ENCODE measurements at places on chromosomes 7 and 10.

DNA sequence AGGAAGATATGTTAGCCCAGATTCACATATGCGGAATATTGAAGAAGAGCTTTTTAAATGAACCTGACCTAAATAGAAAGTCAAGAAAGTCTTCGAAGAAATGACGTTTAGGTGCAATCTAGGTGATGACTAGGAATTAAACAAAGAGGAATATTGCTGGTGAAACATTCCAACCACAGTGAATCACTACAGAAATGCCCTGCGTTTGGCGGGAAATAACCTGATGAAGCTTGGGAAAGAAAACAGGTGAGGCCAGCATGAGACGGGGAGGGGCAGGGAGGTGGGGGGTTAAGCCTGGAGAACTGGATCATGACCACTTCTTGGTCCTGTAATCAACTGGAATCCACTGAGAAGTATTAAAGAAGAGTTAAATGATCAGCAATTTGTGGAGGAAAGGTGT is 299.4 kb upstream of the VSTM2A start:
- DNase-seq, result no peak

DNA sequence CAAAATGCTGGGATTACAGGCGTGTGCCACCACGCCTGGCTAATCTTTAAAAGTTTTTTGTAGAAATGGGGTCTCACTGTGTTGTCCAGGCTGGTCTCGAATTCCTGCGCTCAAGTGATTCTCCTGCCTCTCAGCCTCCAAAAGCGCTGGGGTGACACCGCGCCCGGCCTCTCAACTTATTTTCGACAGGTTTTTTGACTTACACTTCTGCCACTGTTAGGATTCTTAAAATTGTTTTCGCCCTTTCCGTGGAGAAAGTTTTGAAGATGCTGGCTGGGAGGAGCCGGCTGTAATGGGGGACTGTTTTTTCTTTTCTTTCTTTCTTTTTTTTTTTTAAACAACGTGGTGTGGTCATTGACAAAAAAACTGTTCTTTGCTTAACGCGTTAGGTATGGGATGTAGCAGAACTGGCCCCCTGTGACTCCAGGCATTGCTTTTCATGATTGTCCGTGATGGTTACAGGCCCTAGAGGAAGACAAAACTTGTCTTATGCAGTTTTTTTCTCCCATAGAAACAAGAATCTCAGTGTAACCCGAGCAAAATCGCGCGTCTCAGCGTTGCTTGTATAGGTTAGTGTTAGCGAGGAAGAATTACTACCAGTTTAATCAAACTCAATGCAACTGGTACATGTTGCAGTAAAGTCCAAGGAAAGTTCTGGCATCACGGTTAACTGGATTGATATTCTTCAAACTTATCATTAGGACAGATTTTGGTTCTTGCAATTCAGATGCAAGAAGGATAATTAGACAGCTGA is 72.2 kb downstream of the DAGLB start:
- peak; percentile 7 for DNase-seq

- DNase-seq, result no peak
Measured at GRCh38 chr10:47181052-47181849, 118.7 kb upstream of the GDF10 start.

GRCh38 chr7:4051696-4052095 is 630.4 kb upstream of the FOXK1 start:
- DNase-seq, result no peak

DNA sequence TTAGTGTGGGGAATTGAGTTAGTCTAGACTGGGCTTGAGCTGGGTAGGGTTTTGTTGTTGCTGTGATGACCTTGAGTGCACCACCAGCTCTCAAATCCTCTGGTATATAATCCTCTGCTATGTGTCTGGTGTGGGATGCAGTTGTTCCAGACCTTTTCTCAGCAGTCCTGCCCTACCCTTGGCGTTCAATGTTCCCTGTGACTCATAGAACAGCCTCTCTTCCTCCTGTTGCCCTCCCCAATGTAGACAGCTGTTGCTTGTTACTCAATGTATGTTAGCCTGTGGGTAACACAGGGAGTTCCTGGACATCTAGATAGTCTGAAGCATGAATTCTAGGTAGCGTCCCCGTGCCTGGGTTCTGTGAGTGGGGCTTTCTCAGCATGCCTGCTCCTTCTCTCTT is 19.8 kb downstream of the ACBD7 start:
- DNase-seq, result no peak

GRCh38 chr7:11427686-11428273 is 404.2 kb downstream of the THSD7A start:
- no peak for DNase-seq

DNA sequence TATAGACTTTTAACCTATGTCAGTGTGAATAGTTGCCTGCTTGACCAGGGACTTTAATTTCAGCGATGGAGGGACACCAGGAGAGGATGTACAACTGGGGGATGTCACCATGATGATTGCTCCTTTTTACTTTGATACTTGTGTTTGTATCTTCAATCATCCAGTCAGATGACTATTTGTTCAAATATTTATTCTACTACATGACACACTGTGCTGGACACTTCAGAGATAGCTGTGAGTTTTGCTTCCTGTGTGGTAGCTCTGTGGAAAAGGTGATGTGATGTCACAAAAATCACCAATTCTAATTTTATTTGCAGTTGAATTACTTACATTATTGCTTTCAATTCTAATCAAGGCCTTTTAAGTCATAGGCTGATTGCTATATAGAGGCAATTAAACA is 62.7 kb upstream of the CREB5 start:
- DNase-seq, result no peak

DNA sequence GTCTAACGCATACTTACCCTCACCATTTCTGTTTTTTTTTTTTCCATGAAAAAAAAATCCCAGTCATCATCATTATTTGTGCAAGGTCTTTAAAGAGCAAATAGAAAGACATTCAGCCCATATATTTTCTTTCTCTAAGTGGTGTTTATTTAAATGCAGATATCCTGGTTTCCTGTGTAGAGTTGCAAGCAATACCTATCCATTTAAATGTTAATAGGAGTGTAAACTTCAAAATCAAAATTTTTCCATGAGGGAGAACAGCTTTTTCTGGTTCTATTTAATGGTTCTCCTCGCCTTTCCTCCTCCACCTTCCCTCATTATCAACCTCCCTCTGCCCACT is 120.1 kb upstream of the AGK start:
- DNase-seq, result no peak

DNA sequence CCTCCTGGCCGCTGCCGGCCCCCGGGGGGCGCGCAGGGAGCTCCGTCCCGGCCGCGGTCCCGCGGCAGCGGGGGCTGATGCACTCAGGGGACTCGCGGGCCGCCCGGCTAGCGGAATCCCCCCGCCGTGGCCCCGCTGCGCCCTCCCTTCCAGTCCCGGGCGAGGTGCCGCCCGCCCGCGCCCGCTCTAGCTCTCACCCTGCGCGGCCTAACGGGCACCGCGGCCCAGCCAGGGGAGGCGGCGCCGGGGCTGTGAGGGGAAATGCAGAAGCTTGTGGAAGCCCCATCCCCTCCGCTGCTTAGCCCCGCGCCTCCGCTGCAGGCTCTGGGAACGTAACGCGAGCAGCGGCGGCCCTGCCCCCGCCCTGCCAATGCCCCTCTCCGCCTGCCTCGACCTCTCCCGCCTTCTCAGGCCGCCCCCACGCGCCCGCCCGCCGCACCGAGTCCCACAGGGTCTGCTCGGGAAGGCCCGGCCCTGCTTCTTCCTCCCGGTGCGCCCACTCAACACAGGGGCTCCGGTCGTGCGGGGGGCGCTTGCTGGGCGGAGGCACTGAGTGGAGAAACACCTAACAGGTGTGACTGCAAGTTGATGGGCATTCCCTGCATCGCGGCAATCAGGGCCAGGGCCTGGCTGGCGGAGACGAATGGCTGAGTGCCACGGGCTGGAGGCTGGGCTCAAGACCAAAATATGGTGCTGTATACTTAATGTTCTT is 384 bp upstream of the TMEM229A start:
- no peak for DNase-seq

- DNase-seq, result peak; percentile 27
Measured at GRCh38 chr10:5812283-5813090, 747 bp downstream of the GDI2 start.

DNA sequence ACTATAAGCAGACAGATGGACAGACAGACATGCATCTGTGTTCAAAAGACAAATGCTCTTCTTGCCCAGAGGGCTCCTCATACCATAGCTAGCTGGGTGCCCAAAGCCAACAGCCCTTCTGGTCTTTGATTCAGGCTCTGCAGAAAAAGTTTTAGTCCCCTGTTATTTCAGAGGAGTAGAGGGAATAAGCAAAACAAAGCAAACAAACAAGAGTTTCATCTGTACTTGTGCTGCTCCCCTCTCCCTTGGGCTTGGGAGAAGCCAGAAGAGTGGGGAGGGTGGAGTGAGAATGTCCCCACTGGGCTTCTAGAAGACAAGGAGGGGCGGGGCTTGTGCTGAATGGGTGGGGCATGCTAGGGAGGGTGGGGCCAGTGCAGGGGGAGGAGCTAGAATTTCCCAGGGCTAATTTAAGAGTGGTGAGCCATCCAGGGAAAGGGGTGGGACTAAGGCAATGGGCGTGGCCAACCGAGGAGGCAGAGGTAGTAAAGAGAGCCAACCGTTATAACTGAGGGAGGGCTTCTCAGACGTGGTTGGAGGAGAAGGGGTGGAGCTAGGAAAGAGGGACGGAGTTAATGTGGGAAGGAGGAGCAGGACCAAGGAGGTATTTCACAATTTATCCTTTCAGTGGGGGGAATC is 101.2 kb upstream of the MGMT start:
- DNase-seq, result no peak

DNA sequence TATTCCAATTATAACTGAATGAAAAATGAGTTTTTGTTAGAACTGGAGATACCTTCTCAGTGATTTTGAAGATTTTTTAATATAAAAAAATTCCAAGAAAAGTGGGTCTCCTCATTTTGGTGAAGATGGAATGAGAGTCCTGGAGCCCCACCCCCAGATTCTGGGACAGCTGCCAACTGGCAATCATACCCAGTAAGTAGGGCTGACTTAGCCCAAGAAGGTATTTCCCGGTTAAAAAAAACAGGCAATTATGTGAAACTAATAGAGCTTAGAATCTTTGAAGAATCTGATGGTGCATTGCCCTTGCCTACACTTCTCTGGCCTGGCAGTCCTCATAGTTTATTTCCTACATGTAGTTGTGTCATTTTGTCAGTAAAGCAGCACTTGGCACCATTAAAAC is 52.8 kb upstream of the VWDE start:
- no peak for DNase-seq

DNA sequence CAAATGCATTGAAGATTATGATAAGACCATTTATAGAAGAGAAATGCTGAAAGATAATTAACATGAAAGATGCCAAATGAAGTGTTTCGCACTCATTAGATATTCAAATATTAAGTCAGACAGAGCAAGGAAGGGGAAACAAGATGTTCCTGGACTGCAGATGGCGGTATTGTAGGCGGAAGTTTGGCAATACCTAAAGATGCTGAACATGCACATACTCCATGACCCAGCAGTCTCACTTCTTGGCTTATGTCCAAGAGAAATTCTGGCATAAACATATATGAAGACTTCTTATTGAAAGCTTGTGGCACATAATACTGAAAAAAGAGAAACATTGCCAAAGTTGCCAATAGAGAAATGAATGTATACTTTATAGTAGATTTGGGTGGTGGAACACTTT is 325.4 kb upstream of the SEMA3C start:
- DNase-seq, result no peak

DNA sequence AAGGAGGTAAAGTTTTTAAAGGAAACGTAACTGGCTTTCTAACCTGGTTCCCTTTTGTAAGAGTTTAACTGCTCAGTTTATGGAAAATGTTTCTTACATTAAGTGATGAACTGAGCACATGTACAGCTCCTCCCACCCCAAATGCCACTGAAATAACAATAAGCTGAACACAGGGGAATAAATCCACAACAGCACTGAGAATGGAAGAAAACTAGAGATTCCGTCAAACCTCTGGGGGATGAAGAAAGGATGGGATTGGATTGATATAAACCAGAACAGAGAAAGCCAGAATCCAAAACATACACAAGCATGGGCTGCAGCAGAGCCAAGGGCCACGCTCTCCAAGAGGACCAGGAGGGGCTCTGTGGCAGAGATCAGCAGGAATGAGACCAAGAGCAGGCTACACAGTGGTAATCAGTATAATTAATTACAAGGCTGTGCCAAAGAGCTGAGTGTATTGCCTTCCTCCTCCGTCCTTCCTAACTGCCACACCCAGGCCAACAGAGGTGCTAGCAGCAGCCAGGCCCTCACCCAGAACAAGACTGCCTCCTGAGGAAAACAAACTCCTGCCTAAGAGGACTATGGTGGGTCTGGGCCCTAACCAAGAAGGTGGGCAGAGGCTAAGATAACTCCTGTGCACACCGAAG is 73.9 kb downstream of the KIAA1549 start:
- DNase-seq, result no peak

DNA sequence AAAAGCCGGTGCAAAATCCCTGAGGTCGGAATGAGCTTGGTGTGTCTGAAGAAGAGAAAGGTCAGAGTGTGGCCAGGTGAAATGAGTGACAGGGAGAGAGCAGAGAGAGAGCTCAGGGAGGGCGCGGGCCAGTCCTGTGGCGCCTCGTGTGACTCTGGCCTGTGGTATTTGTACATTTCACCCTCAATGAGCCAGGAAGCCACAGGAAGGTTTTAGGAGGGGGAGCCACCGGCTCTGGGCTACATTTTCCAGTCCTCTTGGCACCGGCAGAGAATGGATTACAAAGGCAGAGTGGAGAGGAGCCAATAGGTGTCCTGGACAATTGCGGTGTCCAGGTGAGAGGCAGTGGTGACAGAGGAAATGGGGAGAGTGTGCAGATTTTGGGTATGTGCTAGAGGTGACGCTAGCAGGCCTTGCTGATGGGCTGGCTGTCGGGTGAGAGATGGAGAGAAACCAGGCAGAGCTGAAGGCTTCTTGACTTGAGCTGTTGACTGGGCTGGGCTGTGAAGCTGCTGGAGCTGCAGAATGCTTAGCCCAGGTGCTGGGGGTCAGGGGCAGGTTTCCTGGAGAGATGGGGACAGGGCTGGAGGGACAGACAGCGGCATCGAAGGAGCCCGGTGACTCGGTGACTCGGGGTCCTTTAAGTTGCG is 38.1 kb downstream of the COL13A1 start:
- DNase-seq, result no peak

DNA sequence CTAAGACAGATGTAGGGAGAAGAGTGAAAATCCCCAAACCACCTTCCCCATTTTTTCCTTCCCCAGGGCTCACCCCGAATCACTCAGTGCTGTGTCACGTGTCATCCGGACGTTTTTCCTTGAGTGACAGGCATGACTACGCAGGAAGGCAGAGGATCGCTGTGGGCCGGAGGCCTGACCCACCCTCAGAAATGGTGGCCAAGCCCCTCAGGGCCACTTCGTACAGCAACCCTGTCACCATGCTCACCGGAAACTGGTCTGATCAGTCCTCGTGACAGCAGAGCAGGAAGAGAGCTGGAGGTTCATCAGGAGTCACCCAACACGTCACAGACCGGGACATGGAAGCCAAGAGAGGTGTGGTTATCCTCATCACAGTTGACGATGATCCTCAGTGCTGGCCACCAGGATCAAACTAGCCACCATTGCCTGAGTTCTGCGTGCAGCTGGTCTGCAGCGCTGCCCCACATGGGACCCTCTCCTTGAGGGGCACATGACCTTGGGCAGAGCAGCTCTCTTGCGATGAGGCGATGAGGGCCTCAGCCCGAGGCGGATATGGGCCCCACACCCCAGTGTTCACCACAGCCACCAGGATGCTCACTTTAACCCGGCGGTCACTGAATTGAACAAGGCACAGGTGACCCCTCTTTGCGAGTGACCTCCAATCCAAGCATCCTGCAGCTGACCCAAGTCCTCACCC is 99.3 kb upstream of the INSIG1 start:
- DNase-seq, result no peak

GRCh38 chr7:64463636-64464375 is 99.1 kb downstream of the ZNF680 start:
- DNase-seq, result peak; percentile 11

All from T-helper 9 cell (primary cell).